Small intestine (tissue), 16 donors: ENCODE measurements at places on chromosomes 16 and 17. TPM values are rescaled to one million over a fixed set of nuclear protein-coding genes. Genes with fewer than 3 reads are reported as not detected.

GRCh38 chr16:64626776-64627175 is 495.1 kb downstream of the CDH11 start:
- no peak overlapping the region for H3K27ac ChIP-seq
- H3K27me3 ChIP-seq = no peaks in the 10 kb centered on the region
- no peaks in the 10 kb centered on the region for H3K4me1 ChIP-seq
- H3K36me3 ChIP-seq = no peaks in the 10 kb centered on the region
- no peak overlapping the region for H3K4me3 ChIP-seq
- DNase-seq = no peak

DNA sequence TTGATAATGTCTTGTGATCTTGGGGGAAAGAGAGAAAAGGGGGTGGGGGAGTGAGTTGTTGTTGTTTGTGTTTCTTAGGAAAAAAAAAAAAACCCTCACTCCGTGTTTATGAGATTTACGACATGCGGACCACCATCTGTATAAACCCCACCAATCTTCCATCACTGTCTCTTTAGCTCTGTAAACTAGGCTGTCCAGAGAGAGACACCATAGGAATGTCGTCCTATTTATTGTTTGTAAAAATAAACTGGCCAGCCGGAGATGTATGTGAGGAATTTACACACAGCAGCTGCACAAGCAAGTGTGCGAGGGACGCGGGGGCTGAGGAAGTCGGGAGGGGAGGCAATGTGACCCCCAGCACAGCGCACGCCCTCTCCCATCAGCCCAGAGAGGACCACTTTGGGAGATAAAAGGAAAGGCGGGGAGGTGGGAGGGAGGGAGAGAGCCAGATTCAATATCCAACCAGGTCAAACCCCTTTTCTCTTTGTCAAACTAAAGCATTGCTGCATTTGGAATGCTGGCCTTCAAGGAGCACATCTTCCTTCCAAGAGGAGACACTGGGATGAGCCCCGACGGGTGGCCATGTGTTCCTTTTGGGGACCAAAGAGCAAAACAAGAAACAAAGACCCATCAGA is 136.2 kb upstream of the SALL1 start:
- no peak overlapping the region for H3K27ac ChIP-seq
- no peaks in the 10 kb centered on the region for H3K4me1 ChIP-seq
- H3K4me3 ChIP-seq = no peak overlapping the region
- H3K27me3 ChIP-seq = no peaks in the 10 kb centered on the region
- H3K36me3 ChIP-seq = no peaks in the 10 kb centered on the region

GRCh38 chr17:11485336-11486100 is 112.8 kb upstream of the DNAH9 start:
- H3K27ac ChIP-seq = no peak overlapping the region
- no peaks in the 10 kb centered on the region for H3K4me1 ChIP-seq
- no peaks in the 10 kb centered on the region for H3K36me3 ChIP-seq
- DNase-seq = no peak

DNA sequence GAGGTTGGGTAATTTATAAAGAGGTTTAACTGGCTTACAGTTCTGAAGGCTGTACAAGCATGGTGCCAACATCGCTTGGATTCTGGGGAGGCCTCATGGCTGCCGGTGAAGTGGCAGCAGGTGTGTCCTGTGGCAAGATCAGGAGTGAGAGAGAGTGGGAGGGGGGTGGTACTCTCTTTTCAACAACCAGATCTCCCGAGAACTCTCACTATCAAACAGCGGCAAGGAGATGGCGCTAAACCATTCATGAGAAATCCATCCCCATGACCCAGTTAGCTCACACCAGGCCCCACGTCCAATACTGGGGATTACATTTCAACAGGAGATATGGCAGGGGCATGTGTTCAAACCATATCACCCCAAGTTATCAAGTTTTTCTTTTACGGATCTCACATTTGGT is 44.0 kb upstream of the CBX4 start:
- H3K27me3 ChIP-seq = no peaks in the 10 kb centered on the region
- no peaks in the 10 kb centered on the region for H3K36me3 ChIP-seq
- H3K4me3 ChIP-seq = no peak overlapping the region
- peaks cover 9% of the 10 kb centered on the region for H3K4me1 ChIP-seq
- no peak overlapping the region for H3K27ac ChIP-seq

DNA sequence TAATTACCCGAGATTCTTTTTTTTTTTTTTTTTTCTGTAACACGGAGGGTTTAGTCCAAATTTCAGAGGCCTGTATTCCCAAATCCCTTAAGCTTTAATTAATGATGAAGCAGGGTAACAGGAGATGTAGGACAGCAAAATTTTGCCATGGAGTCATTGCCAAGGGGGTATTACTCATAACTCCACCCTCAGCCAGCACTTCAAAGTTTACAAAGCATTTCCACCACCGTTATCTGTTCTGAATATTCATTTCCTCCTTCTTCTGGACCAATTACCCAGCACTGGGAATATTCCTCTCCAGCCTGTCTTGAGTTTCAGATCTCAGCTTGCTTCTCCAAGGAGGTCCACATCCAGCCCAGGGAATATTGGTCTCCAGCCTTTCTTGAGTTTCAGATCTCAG is 747.5 kb upstream of the EEF2KMT start:
- no peak overlapping the region for H3K4me3 ChIP-seq
- no peak overlapping the region for H3K27ac ChIP-seq
- H3K4me1 ChIP-seq = no peaks in the 10 kb centered on the region
- DNase-seq = no peak

DNA sequence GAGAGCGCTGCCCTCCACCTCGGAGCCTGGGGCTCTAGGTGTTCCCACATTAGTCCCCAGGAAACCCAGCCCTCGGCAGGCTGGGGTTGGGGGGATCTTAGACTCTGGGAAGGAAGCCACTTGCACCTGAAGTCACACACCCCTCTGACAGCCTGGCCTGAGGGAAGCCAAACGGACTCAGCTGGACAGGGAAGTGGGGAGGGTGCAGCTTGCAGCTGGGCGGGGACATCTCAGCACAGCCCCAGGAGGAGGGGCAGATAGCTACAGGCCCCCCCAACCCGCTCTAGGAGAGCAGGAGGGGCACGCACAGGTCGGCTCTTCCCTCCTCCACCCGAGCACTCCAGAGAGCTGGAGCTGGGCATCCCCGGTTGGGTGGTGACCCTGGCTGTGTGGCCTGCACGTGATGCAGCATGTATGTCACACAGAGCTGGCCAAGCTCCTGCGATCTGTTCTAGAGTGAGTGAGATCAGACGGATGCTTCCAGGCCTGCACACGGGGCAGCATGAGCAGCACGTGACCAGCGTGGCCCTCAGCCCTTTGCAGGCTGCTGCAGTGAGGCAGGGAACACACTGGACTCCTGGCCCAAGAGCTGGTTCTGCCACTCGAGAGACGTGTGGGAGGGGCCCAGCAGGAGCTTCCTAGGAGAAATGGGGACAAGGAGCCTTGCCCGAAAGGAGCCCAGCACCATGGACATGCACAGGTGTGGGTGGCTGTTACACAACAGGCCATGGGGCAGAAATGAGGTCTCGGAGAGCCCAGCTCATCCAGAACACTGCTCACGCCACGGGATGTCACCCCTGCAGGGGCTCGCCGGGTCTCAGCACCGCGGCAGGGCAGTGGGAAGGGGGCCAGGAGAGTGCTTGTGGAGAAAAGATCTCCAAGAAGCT is 15.4 kb downstream of the KIFC3 start:
- H3K4me1 ChIP-seq = no peaks in the 10 kb centered on the region
- H3K36me3 ChIP-seq = peaks cover 6% of the 10 kb centered on the region
- no peaks in the 10 kb centered on the region for H3K27me3 ChIP-seq
- no peak overlapping the region for H3K27ac ChIP-seq
- no peak for DNase-seq

DNA sequence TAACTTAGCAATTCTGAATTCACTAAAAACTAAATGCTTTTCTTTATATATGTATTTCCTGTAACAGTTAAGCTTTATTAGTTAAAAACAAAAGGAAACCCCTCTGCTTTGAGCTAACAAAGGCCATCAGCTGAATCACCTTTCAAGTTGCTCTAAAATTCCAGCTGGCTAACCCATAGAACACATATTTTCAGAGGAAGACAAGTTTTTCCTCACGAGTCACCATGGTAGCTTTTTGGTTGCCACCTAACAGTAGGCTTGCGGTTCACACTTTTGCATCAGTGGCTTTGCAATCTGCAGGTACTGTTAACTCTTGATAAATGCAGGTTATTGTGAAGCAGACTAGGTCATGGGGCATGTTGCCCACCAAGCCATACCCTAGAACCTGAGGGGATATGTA is 57.6 kb upstream of the IRX5 start:
- H3K36me3 ChIP-seq = no peaks in the 10 kb centered on the region
- H3K27ac ChIP-seq = no peak overlapping the region
- no peaks in the 10 kb centered on the region for H3K27me3 ChIP-seq
- DNase-seq = no peak
- no peaks in the 10 kb centered on the region for H3K4me1 ChIP-seq

DNA sequence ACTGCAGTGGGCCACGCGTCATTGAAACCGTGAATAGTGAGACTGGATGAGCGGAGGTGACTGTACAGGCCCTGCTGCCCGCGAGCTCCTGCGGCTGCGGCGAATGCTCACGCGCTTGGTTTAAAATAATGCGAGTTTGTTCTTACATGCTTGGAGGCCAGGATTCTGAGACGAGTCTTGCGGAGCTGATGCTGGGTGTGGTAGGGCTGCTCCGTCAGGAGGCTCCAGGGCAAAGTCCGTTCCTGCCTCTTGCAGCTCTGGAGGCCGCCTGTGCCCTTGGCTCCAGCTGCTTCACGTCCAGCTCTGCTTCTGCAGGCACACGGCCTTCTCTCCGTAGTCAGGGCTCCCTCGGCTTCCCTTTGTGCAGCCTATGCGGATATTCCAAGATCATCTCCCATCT is 9.5 kb downstream of the ACSF3 start:
- no peaks in the 10 kb centered on the region for H3K27me3 ChIP-seq
- H3K36me3 ChIP-seq = peaks cover 84% of the 10 kb centered on the region
- DNase-seq = peak; percentile 95
- H3K4me3 ChIP-seq = no peak overlapping the region

DNA sequence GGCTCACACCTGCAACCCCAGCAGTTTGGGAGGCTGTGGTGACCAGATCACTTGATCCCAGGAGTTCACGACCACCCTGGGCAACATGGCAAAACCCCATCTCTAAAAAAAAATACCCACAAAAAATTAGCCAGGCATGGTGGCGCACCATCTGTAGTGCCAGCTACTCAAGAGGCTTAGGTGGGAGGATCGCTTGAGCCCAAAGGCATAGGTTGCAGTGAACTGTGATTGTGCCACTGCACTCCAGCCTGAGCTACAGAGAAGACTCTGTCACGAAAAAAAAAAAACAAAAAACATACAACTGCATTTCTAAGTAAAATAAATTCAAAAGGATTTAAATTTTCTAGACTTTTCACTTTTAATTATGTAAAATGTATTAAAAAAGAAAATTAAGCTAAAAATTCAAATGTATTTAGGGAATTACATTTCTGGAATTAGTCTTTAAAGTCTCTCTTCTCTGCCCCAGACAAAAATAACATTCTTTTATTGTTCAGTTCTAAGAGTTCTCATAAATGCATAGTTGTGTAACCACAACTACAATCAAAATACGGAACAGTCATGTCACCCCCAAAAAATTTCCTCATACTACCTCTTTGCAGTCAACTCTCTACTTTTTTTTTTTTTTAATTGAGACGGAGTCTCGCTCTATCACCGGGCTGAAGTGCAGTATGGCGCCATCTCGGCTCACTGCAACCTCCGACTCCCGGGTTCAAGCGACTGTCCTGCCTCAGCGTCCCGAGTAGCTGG is 14.1 kb downstream of the FAM222B start:
- no peak overlapping the region for H3K27ac ChIP-seq
- no peak for DNase-seq
- H3K27me3 ChIP-seq = no peaks in the 10 kb centered on the region
- no peaks in the 10 kb centered on the region for H3K36me3 ChIP-seq
- no peak overlapping the region for H3K4me3 ChIP-seq

DNA sequence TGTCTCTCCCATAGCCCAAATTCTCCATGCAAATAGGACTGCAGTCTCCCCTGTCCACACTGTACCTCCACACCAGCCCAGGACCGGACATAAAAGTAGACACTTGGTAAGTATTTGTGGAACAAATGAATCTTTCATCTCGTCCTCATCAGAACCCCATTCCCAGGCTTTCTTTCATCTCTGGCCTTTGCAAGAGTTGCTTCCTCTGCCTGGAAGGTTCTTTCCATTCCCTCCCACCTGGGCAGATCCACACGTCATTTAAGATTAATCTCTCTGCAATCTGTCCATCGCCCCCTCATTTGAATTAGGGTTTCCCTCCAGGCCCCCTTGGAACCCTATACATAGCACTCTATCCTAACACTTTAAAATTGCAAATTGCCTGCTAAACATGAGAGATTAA is 3.9 kb upstream of the NXPH3 start:
- peaks cover 13% of the 10 kb centered on the region for H3K27me3 ChIP-seq
- no peaks in the 10 kb centered on the region for H3K36me3 ChIP-seq
- no peak overlapping the region for H3K27ac ChIP-seq
- H3K4me3 ChIP-seq = no peak overlapping the region
- peaks cover 3% of the 10 kb centered on the region for H3K4me1 ChIP-seq

- no peaks in the 10 kb centered on the region for H3K36me3 ChIP-seq
Measured at GRCh38 chr17:3688027-3688553, 7.9 kb downstream of the P2RX5 start.

DNA sequence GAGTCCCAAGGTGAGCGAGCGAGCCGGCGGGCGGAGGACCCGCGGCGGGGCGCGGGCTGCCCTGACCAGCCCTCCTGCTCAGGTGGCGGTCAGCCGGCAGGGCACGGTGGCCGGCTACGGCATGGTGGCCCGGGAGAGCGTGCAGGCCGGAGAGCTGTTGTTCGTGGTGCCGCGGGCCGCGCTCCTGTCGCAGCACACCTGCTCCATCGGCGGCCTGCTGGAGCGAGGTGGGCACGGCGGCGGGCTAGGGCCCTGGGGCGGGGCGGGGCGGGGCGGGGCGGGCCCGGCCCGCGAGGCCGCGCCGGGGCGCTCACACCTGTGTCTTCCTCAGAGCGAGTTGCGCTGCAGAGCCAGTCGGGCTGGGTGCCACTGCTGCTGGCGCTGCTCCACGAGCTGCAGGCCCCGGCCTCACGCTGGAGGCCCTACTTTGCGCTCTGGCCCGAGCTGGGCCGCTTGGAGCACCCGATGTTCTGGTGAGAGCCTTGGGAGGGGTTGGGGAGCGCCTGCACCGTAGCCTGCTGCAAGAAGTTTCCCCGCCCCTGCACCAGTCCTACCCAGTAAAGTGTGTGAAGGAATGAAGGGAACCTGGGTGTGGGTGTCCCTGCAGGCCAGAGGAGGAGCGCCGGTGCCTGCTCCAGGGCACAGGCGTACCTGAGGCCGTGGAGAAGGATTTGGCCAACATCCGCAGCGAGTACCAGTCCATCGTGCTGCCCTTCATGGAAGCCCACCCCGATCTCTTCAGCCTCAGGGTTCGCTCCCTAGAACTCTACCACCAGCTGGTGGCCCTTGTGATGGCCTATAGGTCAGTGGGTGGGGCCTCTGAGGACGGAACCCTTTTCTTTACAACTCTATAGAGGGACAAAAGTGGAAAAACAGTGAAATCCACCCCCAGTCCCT is 802 bp downstream of the SETD6 start:
- H3K27ac ChIP-seq = peak overlapping the region; percentile 82
- DNase-seq = peak; percentile 65
- H3K4me1 ChIP-seq = peaks cover 12% of the 10 kb centered on the region
- peak overlapping the region; percentile 92 for H3K4me3 ChIP-seq

EVPL gene
- 45.2 TPM for polyA plus RNA-seq

MYH13 gene
- polyA plus RNA-seq = not detected

FBXO39 gene
- polyA plus RNA-seq = not detected

MOSMO gene
- 7.3 TPM for polyA plus RNA-seq

RPGRIP1L gene
- polyA plus RNA-seq = 0.54 TPM
